ENCODE measurements at places on chromosomes 5 and 9. TPM values are rescaled to one million over a fixed set of nuclear protein-coding genes. Genes with fewer than 3 reads are reported as not detected.

DNA sequence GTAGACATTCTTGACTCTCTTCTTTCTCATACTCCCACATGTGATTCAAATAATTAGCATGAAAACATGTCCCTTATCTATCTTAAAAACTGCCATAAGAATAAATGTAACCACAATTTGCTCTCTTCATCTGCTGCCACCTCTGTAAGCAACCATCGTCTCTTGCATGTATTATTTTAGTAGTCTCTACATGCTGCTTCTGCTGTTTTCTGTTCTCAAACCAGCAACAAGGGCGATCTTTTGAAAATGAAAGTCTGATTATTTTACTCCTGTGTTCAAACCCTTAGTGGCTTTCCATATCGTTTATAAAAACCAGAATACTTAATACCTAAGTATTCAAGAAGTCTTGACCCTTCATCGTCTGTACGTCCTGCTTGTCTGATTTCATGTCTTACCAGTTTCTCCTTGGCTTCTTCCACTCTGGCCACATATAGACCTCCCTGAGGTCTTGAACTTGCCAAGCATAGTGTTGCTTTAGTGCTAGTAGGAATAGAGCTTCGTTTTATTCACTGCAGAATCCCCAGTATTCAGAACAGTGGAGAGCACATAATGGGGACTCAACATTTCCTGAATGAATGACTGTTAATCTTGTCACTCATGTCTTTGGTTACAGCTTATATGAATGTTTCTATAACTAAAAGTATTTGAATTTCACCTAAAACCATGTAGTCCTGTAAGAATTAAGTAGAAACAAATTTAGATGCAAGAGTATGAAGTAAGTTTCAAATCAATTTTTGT is 10.6 kb downstream of the CDC42SE2 start:
- peaks cover 11% of the 10 kb centered on the region for H3K36me3 ChIP-seq
- DNase-seq = no peak
- peaks cover 57% of the 10 kb centered on the region for H3K4me1 ChIP-seq
- H3K27ac ChIP-seq = no peak overlapping the region
- no peak overlapping the region for H3K4me3 ChIP-seq

DNA sequence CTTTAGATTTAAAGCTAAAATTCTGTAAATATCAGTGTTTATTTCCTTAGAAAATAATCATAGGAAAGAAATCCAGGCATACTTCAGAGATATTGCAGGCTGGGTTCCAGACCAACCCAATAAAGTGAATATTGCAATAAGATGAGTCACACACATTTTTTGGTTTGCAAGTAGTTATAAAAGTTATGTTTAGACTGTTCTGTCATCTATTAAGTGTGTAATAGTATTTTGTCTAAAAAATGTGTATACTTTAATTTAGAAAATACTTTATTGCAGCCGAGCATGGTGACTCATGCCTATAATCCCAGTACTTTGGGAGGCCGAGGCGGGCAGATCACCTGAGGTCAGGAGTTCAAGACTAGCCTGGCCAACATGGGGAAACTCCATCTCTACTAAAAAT is 6.9 kb upstream of the RIC1 start:
- no peaks in the 10 kb centered on the region for H3K27me3 ChIP-seq
- peaks cover 6% of the 10 kb centered on the region for H3K36me3 ChIP-seq
- H3K27ac ChIP-seq = peak overlapping the region; percentile 65
- peaks cover 43% of the 10 kb centered on the region for H3K4me1 ChIP-seq
- peak; percentile 91 for DNase-seq
- H3K4me3 ChIP-seq = no peak overlapping the region

Gene CDO1
- 0.26 TPM for total RNA-seq

- peak; percentile 96 for DNase-seq
- H3K27ac ChIP-seq = peak overlapping the region; percentile 98
- H3K36me3 ChIP-seq = peaks cover 15% of the 10 kb centered on the region
- H3K27me3 ChIP-seq = no peaks in the 10 kb centered on the region
- H3K4me3 ChIP-seq = peak overlapping the region; percentile 87
Observed at GRCh38 chr5:98454904-98455303, 318.6 kb upstream of the RGMB start.

DNA sequence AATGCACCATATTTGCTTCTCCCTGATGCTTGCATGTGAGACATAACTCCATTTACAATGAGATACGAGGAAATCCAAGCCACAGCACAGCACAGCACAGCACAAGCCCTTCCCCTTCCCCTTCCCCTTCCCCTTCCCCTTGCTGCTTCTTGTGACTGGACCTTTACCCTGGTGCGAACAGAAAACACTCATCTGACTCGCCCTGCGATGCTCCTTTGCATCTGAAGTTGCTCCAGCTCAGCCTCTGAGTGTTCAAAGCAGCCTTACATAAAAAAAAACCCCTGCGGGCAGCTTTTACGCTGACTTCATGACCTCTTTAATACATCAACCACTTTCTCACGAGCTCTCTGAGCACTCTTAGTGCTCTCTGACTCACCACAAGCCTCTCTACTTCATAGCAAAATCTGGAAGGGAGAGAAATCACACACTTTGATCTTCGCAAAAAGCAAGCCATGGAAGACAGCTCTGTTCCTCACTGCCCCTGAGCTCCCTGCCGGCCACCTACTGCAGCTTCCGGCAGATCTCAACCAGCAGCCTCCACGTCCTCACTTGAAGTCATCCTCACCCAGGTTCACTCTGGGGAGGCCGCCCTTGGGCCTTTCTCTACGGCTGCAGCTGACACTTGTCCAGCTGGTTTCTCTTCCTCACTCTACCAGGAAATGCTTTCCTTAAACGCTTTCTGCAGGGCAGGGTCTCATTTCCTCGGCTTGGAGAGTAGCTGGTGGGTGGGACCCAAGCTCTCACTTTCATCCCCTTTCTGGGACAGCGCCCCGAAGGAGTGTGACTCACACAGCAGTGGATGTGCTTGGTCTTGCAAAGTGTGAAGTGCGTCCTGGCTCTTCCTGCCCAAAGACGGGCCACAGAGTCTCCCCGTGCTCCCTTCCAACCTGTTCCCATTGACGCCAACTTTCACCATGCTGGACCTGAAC is 5.3 kb downstream of the SLC34A1 start:
- H3K4me3 ChIP-seq = peak overlapping the region; percentile 83
- H3K4me1 ChIP-seq = peaks cover 27% of the 10 kb centered on the region
- H3K27ac ChIP-seq = peak overlapping the region; percentile 98
- peaks cover 16% of the 10 kb centered on the region for H3K27me3 ChIP-seq
- no peaks in the 10 kb centered on the region for H3K36me3 ChIP-seq

GRCh38 chr5:131627207-131627865 is 7.7 kb downstream of the RAPGEF6 start:
- no peak for DNase-seq
- H3K4me3 ChIP-seq = no peak overlapping the region
- H3K27me3 ChIP-seq = peaks cover 2% of the 10 kb centered on the region
- peaks cover 18% of the 10 kb centered on the region for H3K36me3 ChIP-seq

DNA sequence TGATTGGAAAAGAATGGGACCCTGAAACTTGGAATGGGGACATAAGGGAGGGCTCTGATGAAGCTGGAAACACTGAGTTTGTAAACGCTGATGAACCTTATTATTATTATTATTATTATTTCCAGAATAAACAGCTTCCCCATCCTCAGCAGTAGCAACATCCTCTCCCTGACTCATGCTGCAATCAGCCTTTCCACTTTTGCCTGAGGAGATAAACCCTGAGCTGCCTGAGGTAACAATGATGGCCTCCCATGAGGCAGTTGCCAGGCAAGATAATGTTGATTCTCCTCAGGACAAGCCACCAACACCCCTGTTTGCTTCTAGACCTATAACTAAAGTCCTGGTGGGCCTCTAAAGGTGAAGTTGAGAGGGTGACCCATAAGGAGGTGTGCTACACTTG is 139.2 kb upstream of the ATP10B start:
- H3K36me3 ChIP-seq = no peaks in the 10 kb centered on the region
- no peak overlapping the region for H3K4me3 ChIP-seq
- no peaks in the 10 kb centered on the region for H3K4me1 ChIP-seq

- no peaks in the 10 kb centered on the region for H3K4me1 ChIP-seq
- peaks cover 1% of the 10 kb centered on the region for H3K27me3 ChIP-seq
- H3K4me3 ChIP-seq = no peak overlapping the region
- DNase-seq = no peak
- no peak overlapping the region for H3K27ac ChIP-seq
Observed at GRCh38 chr5:10155897-10156667, 93.6 kb downstream of the ATPSCKMT start.

DNA sequence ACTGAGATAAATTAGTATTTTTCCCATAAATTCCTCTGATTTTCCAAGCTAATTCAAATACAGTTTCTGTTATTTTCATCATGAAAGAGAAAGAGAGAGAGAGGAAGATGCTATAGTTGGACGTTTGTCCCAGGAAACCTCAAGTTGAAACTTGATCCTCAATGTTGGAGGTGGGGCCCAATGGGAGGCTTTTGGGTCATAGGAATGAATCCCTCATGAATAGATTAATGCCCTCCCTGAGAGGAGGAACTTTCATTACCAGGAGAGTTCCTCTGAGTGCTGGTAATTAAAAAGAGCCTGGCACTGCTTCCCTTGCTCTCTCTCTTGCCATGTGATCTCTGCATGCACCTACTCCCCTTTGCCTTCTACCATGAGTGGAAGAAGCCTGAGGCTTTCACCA is 189.9 kb upstream of the SMC2 start:
- no peaks in the 10 kb centered on the region for H3K27me3 ChIP-seq
- H3K27ac ChIP-seq = no peak overlapping the region
- H3K4me1 ChIP-seq = no peaks in the 10 kb centered on the region
- DNase-seq = no peak

GRCh38 chr9:35945341-35946018 is 12.5 kb downstream of the OR2S2 start:
- peak overlapping the region; percentile 87 for H3K27ac ChIP-seq
- H3K4me3 ChIP-seq = peak overlapping the region; percentile 67
- peaks cover 49% of the 10 kb centered on the region for H3K4me1 ChIP-seq
- peak; percentile 72 for DNase-seq

GRCh38 chr5:66757219-66757833 is 161.1 kb downstream of the MAST4 start:
- H3K4me1 ChIP-seq = no peaks in the 10 kb centered on the region
- peak; percentile 37 for DNase-seq
- H3K36me3 ChIP-seq = no peaks in the 10 kb centered on the region
- H3K27ac ChIP-seq = no peak overlapping the region
- H3K4me3 ChIP-seq = no peak overlapping the region

DNA sequence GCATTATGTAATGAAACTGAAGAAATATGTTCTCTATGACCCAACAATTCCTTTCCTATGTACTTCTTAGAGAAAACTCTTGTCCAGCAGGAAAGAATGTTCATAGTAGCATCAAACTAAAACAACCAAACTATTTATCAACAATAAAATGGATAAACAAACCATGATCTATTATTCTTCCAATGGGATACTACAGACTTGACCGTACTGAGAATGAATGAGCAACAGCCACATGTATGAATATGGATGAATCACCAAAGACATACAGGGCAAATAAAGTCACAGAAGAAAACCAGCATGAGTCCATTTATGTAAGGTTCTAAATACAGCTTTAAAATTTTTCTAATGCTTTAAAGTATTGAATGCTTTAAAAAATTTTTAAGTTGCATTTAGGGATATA is 73.6 kb upstream of the SUSD1 start:
- H3K4me3 ChIP-seq = peak overlapping the region; percentile 69
- H3K27me3 ChIP-seq = peaks cover 1% of the 10 kb centered on the region
- peaks cover 9% of the 10 kb centered on the region for H3K36me3 ChIP-seq
- peaks cover 51% of the 10 kb centered on the region for H3K4me1 ChIP-seq

DNA sequence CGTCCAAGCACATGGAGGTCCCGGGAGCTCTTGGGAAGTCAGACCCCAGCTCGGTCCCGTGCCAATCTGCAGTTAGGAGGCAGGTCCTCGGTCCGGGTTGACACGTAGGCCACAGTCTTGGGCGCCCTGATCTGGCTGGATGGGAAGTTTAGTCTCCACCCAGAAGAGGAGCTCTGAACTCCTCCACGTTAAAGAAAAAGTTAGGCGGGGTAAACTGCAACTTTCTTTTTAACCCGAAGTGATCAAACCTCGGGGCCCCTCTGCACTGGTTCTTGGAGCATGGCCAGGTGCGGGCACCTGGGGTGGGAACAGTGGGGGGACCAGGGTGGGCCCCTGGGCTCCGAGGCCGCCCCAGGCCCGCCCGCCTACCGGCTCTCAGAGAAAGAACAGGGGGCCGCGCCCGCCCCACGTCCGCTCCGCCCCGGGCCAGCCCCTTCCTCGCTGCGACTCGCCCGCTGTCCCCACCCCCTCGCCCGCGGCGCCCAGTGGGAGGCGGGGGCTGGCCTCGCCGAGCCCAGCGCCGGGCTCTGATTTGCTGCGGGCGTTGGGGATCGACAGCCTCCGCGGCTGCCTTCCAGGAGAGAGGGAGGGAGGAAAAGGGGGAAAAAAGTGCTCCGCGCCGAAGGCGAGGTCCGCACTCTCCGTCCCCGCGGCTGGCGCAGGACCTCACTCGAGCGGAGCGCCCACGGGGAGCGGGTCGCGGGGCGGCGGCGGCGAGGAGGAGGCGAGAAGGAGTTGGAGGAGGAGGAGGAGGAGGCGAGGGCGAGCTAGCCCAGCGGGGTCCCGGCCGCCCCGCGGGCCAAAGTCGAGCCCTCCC is at the start of gene COL5A1:
TSS of gene COL5A1 (plus strand) at position 631 of the 817 bp plus-strand sequence. CDS start 385 bp downstream, outside the sequence.
- peak within 1 kb of the TSS; percentile 94 for H3K27ac ChIP-seq
- peaks cover 9% of the 10 kb centered on the region for H3K27me3 ChIP-seq
- peaks cover 34% of the 10 kb centered on the region for H3K4me1 ChIP-seq
- peak; percentile 92 for DNase-seq
- H3K4me3 ChIP-seq = peak within 1 kb of the TSS; percentile 97

Gene HMCN2
- total RNA-seq = not detected

DNA sequence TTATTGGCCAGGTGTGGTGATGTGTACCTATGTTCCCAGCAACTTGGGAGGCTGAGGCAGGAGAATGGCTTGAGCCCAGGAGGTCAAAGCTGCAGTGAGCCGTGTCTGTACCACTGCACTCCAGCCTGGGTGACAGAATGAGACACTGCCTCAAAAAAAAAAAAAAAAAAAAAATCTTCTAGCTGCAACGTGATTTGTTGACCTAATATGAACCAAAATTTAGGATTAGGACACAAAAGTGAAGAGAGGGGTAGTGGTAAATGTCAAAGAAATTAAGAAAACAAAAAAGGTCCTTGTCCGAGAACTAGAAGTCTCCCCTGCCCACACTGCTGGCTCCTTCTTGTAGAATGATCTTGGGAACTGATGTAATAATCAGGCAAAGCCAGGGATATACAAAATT is 272.0 kb downstream of the EFNA5 start:
- DNase-seq = no peak
- H3K4me3 ChIP-seq = no peak overlapping the region
- H3K4me1 ChIP-seq = no peaks in the 10 kb centered on the region
- no peaks in the 10 kb centered on the region for H3K36me3 ChIP-seq

Gene IL5
- not detected for total RNA-seq

GRCh38 chr9:77170991-77171699 is 6.2 kb upstream of the VPS13A start:
- no peak for DNase-seq
- no peak overlapping the region for H3K27ac ChIP-seq
- no peak overlapping the region for H3K4me3 ChIP-seq
- H3K27me3 ChIP-seq = peaks cover 6% of the 10 kb centered on the region
- no peaks in the 10 kb centered on the region for H3K36me3 ChIP-seq

DNA sequence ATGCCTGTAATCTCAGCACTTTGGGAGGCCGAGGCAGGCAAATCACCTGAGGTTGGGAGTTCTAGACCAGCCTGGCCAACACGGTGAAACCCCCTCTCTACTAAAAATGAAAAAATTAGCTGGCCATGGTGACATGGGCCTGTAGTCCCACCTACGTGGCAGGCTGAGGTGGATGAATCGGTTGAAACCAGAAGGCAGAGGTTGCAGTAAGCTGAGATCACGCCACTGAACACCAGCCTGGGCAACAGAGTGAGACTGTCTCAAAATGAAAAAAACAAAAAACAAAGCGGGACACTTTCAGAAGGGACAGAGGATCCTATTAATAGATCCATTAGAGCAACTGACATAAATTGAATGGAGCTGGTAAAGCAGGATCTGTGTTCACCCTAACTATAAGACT is 89.6 kb upstream of the SGCD start:
- H3K4me3 ChIP-seq = no peak overlapping the region
- H3K36me3 ChIP-seq = no peaks in the 10 kb centered on the region
- H3K27ac ChIP-seq = no peak overlapping the region
- H3K4me1 ChIP-seq = no peaks in the 10 kb centered on the region
- DNase-seq = no peak
- no peaks in the 10 kb centered on the region for H3K27me3 ChIP-seq

Gene OR1Q1
- not detected for total RNA-seq
